CD8-positive, alpha-beta memory T cell (primary cell): ENCODE measurements at places on chromosomes 12 and 14.

DNA sequence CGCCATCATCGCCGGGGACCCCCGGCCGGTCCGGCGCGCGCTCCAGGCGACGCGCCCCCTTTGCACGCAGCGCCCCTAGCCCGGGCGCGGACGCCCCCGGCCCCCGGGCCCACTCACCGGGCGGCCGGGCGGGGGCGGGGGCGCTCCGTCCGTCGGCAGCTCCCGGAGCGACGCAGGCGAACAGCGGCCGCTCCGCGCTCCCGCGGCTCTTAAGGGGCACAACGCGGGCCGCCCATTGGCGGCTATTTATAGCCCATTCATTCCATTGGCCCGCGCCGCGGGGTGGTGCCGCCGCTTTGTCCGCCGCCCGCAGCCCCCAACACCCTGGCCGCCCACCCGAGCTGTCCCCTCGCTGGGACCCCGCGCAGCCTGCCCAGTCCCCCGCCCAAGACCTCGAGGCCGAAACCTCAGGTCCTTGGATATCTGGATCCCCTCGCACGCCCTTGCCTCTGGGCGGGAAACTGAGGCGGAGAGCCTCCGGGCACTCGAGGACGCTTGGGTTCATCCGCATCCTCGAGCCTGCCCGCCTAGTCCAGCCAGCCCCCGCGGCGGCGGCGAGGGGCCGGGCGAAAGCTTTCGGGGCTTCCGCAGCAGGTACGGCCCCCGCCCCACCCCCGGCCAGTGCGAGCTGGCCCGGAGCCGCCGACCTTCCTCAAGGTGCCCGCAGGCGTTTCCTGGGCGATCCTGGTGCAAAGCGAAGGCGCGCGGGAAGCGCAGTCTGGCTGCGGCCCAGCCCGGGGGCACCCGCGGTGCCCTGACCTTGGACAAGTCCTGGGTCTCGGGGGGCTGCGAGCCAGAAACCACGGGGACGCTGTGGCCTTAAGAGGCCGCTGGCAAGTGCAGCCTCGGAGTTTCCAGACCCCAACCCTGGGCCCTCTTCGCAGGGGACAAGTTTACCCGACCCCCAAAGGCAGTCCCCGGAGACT, at the start of gene CKB:
TSS of gene CKB (minus strand) at position 182 of the 926 bp plus-strand sequence. CDS start 337 bp downstream, outside the sequence.
- no peak for DNase-seq

DNA sequence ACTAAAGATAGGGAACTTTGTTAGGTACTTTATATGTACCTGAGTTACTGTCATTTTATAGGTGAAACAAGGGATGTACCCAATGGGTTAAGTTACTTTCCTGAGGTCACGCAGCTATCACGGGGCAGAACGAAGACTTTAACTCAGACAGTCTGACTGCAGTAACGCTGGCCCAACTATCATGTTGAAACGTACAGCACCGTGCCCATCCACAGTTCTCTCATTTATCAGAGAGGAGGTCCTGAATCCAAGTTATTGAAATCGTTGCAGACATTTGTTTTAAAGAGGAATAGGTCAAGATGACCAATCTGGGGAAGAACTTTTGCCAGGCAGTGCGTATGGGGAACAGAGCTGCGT, 587 bp upstream of the C12orf75 start:
- DNase-seq: no peak

DNA sequence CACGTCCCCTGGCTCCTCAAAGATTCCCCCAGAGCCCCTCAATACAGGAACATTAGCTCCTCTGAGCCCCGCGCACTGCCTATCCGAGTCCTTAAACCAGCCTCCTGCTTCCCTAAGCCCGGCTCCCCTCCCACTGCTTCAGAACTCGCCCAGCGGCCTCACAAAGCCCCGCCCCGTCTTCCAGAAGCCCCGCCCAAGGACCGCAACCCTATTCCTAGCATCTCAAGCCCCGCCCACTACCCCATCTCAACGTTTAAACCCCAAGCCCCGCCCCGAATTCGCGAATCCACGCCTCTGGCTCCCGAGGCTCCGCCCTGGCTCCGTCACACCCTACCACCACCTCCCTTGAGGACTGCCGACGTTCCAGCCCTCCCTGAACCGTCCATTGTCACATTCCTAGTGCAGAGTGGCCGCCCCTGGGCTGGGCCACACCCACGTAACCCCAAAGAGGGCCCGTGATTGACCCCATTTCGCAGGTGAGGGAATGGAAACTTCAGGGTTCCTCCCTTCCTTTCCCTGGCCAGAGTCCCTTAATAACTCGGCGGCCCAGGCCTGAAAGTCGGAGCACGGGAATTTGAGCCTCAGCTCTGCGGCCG, 646 bp upstream of the CORO1C start:
- peak; percentile 93 for DNase-seq

GRCh38 chr12:67797185-67797741, 148.7 kb downstream of the DYRK2 start:
- no peak for DNase-seq

- no peak for DNase-seq
Measured at GRCh38 chr12:11895421-11896078, 175.2 kb upstream of the BCL2L14 start.
